Gastroesophageal sphincter (tissue), 4 donors: ENCODE measurements at places on chromosomes 11 and 22.

- peak; percentile 95 for ATAC-seq
Measured at GRCh38 chr11:101914738-101915426, at the start of gene CEP126. TSS of gene CEP126 (plus strand) at chr11:101915010. CDS start at chr11:101915285, 275 bp downstream.

DNA sequence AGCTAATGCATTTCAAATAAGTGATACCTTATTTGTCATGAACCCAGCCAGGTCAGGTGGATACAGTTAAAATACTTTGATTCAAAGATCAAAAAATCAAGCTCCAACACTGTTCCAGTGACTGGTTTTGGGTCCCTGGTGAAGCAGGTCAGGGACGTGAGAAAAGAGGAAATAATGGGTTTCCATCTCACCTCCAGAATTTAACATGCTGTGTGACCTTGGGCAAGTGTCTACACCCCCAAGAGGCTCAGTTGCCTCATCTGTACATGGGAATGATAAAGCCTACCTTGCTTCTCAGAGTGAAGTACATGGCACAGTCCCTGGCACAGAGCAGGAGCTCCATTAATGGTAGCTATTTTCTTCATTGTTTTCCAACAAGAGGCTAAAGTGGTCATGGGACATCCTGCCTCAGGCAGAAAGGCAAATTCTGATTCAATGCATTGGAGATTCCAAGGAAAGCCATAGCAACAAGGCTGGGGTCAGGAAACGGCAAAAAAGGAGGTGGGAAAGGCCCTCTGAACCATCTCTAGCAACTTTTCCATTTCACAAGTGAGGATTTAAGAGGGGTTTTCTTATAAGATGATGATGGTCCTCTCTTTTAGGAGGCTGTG, 108.5 kb downstream of the CSNK2A3 start:
- ATAC-seq, result no peak

- ATAC-seq, result no peak
Measured at GRCh38 chr11:93532281-93532789, 10.9 kb downstream of the SMCO4 start.

- ATAC-seq, result no peak
Measured at GRCh38 chr11:111460856-111461255, 51.3 kb downstream of the BTG4 start.

GRCh38 chr11:94803491-94803890, 35.3 kb downstream of the AMOTL1 start:
- ATAC-seq, result peak; percentile 32

- ATAC-seq, result peak; percentile 95
Measured at GRCh38 chr22:50200461-50201190, at the start of gene SELENOO. TSS of gene SELENOO (plus strand) at chr22:50201011. CDS start at chr22:50201037, 26 bp downstream.

GRCh38 chr11:63020671-63021291, 5.1 kb upstream of the SLC22A8 start:
- no peak for ATAC-seq

DNA sequence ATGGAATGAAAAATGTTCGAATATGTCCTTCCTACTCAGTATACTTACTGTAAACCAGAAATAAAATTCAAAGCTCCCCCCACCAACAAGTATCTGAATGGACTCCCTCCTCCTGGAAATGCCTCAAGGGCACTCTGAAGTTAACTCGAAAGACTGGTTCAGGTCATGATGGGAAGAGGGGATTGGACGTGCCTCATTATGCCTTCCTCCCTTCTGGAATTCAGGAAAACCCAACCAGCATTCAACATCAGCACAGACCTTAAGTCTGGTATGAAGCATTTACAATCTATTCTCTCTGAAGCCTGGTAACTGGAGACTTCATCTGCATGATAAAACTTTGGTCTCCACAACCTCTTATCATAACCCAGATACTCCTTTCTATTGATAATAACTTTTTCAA, 428.3 kb upstream of the RAG2 start:
- no peak for ATAC-seq

GRCh38 chr11:2531277-2531986, 86.6 kb downstream of the KCNQ1 start:
- peak; percentile 23 for ATAC-seq

DNA sequence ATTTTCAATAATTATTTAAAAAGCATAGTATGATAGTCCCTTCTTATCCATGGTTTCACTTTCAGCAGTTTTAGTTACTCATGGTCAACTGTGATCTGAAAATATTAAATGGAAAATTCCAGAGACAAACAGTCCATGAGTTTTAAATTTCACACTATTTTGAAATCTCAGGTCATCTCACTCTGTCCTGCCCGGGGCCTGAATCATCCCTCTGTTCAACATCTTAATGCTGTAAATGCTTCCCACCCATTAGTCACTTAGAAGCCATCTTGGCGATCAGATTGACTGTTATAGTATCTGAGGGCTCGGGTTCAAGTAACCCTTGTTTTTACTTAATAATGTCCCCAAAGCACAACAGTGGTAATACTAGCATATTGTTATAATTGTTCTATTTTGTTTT, 1509.3 kb downstream of the FAM181B start:
- no peak for ATAC-seq

- no peak for ATAC-seq
Measured at GRCh38 chr11:133163463-133164419, 368.6 kb downstream of the OPCML start.

DNA sequence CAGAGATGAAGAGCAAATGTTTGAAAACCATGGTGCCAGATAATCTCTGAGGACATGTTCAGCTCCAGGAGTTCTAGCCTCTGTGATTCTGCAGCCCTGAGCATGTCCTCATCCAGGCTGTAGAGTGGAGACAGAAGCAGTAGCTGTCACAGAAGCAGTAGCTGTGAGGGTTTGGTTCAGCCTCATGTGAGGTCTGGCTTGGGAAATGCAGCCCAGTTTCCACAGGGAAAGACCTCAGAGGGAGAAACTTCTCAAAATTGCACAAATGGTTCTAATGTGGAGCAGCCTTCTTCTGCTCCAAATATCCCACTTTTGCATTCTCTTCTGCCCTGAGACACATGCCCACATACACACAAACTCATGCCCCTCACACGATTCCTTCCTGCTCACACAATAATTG, 48.4 kb downstream of the DBX1 start:
- ATAC-seq, result no peak

- ATAC-seq, result no peak
Measured at GRCh38 chr11:100630898-100631297, 56.2 kb upstream of the ARHGAP42 start.

DNA sequence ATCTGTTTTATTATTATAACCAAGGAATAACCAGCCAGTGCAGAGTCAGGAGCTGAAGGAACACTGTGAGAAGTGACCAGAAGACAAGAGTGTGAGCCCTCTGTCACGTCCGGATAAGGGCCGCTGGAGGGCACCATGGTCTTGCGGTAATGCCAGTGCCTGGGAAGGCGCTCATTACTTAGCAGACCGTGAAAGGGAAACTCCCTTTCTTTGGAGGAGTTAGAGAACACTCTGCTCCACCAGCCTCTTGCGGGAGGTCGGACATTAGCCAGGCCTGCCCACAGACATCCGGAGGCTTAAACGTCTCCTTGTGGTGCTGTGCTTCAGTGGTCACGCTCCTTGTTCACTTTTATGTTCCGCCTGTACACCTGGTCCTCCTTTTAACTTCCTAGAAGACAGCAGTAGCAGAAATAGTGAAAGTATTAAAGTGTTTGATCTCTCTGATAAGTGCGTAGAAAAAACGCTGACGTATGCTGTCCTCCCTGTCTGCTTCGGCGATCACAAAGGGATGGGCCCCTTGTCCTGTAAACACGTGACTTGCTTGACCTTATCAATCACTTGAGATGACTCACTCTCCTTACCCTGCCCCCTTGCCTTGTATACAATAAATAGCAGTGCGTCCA, 120.6 kb upstream of the LMO1 start:
- ATAC-seq, result no peak

GRCh38 chr11:118436639-118437207, 431 bp downstream of the KMT2A start:
- ATAC-seq, result peak; percentile 21

GRCh38 chr11:75706260-75706729, 11.3 kb upstream of the MOGAT2 start:
- peak; percentile 92 for ATAC-seq

- no peak for ATAC-seq
Measured at GRCh38 chr11:33529461-33529860, 171.2 kb downstream of the C11orf91 start.

DNA sequence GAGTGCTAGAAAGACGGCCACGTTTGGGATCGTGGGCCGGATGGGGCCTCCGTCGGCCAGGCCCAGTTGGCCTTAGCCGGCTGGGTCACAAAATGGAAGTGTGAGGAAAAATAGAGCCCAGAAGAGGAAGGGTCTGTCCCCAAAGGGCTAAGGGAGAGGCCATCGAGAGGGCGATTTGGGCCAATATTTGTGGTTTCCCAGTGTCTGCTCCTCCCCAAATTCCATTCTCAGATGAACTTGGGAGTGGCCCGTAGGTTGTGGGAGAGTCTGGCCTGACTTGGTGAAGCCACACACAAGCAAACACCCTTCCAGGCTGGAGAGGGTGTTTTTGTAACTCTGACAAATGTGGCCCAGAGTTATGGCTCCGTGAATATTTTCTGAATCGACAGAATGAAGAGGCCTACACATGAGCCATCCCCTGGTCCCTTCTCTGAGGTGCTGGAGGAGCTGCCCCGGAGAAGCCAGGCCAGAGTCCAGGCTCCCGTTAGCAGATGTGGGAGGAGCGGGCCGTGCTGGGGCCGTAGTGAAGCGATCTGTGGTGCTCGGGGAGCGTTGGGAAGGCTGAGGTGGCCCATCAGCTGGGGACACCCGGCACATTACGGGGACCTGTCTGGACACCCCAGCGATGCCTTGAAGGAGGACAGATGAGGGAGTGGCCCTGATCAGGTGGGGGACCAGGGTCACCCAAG, 73.5 kb upstream of the PPARA start:
- ATAC-seq, result peak; percentile 9

GRCh38 chr11:61690706-61691379, 10.7 kb downstream of the DAGLA start:
- ATAC-seq, result no peak

DNA sequence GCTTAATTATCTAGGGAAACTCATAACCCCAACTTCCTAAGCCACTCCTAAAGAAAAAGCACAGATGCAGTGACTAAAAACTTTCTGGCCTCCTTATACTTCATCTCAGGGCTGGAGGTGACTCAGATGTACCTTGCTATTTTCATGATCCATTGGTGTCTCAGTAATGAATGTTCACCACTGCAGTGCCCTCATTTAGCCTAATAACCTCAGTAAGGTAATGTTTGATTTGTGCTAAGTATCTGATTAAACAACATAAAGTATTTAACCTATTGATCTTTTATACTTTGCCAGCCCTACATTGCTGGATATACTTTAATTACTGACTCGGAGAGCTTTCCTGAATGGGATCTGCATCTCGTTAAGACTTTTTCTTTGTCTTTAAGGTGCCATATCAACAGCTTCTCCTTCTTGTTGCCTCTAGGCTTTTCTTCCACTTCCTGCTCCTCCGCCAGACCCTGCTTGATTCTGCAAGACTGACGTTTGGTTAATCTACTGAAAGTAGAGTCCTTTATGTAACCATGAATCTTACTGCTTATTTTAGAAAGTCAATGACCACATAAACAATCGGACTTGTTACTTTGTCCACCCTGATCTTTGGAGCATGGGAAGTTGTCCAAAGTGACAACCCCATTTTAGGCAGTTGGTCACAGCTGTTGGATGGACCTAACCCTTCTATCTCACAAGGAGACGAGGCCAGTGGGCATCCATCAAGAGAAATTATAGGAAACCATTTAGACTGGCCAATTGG, 303.0 kb downstream of the ST3GAL4 start:
- ATAC-seq, result no peak
